ENCODE measurements at places on chromosomes 5 and 9. TPM values are rescaled to one million over a fixed set of nuclear protein-coding genes. Genes with fewer than 3 reads are reported as not detected.

FCN2 gene
- not detected for total RNA-seq

CRB2 gene
- 0.32 TPM for total RNA-seq

UGCG gene
- total RNA-seq, result 62.6 TPM

ZNF462 gene
- total RNA-seq, result 21.3 TPM

LCN1 gene
- not detected for total RNA-seq

CBY3 gene
- not detected for total RNA-seq

C5orf47 gene
- not detected for total RNA-seq

ARHGEF28 gene
- total RNA-seq, result 18.7 TPM

POU5F2 gene
- 3.8 TPM for total RNA-seq

TMC1 gene
- not detected for total RNA-seq

SLC6A3 gene
- total RNA-seq, result not detected

DDX4 gene
- total RNA-seq, result not detected

LRRC19 gene
- 31.0 TPM for total RNA-seq

PELO gene
- total RNA-seq, result 62.3 TPM

MSX2 gene
- total RNA-seq, result not detected

PFN3 gene
- total RNA-seq, result not detected

CATSPER3 gene
- 0.32 TPM for total RNA-seq

PCDHGA1 gene
- 0.55 TPM for total RNA-seq

SLC46A2 gene
- not detected for total RNA-seq

TEK gene
- 1.5 TPM for total RNA-seq

HTR4 gene
- 20.8 TPM for total RNA-seq

SLC9A3 gene
- total RNA-seq, result 143 TPM

ANGPTL2 gene
- total RNA-seq, result 13.8 TPM

NIPAL4 gene
- total RNA-seq, result not detected

EPB41L4A gene
- total RNA-seq, result 32.9 TPM

PKD2L2 gene
- not detected for total RNA-seq

HMCN2 gene
- 40.0 TPM for total RNA-seq

BTNL3 gene
- 21.7 TPM for total RNA-seq

NEURL1B gene
- 168 TPM for total RNA-seq

DENND4C gene
- total RNA-seq, result 143 TPM

FOXD4L3 gene
- total RNA-seq, result not detected

C5orf58 gene
- 0.79 TPM for total RNA-seq

FRRS1L gene
- total RNA-seq, result not detected

HK3 gene
- 6.0 TPM for total RNA-seq

HRH2 gene
- 0.68 TPM for total RNA-seq

SLC6A19 gene
- total RNA-seq, result 2.5 TPM

NTNG2 gene
- 1.1 TPM for total RNA-seq

SCGB3A2 gene
- not detected for total RNA-seq

TLR4 gene
- total RNA-seq, result 9.0 TPM

TNFSF8 gene
- not detected for total RNA-seq
